Left kidney (tissue), 8 donors: ENCODE measurements at places on chromosomes 13 and 19.

- DNase-seq, result no peak
Measured at GRCh38 chr13:27226991-27227390, 24.4 kb upstream of the RPL21 start.

GRCh38 chr13:113933901-113934300 is 40.0 kb downstream of the C13orf46 start:
- no peak for DNase-seq

DNA sequence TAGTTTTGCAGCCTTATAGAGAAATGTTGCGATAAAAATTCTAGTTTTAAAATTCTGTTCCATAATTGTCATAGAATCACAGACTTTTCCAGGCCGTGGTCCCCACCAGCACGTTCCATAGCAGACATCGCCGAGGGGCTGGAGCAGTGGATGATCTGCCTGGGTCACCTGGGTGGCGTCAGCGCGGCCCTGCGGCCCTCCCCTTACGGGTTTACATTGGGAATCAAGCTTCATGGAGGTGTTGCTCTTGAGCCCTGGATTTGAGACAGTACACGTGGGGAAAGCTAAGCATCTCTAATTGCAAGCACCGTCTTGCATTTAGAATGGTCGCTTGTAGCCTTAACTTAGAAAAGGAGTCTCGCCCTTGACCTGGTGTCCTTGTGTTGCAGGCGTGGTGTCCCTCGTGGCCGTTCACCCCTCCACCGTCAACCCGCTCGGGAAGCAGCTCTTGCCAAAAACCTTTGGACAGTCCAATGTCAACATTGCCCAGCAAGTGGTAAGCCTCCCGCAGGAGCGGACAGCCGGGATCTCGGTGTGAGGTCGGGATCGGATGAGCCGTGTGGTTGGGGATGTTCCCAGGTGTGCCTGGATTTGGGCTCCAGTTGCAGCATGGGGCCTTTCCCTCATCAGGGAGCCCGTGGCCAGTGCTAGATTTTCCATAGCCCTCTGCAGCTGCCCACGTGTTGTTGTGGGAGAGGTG is 35.1 kb downstream of the ATP4B start:
- no peak for DNase-seq

- peak; percentile 87 for DNase-seq
Measured at GRCh38 chr19:7340959-7341837, 7.5 kb upstream of the ARHGEF18 start.

- no peak for DNase-seq
Measured at GRCh38 chr13:98505217-98505616, 71.7 kb downstream of the STK24 start.

DNA sequence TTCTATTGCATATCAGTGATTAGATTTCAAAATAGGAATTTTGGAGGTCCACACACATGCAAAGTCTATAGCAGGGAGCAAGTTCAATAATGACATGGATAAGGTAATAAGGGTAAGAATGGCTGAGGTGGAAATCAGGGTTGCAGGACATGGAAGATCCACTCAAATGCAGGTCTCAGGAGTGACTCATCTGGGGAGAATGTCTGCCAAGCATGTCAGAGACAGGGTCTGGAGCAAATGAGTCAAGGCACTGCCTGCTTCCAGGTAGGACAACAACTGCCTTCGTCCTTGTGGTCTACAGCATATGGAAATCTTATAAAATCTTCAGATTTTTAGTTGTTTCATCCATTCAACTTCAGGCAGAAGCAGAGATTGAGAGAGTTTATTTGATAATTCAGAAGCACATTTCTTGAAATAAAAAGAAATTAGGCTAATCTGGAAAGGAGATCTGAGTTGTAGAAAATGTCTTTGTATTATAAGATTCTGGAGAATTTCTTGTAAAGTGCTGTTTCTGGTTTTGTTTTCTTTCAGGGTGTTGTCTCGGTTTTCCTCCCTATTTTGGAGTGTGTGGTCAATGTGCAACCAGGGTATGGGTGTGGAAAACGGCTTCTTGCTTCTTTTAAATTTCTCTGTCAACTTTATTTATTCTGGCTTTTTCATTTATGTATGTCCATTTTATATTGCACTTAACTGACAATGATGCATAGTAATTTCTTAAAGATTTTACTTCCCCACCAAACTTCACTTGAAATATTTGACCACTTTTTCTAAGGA is 748.8 kb downstream of the LIG4 start:
- DNase-seq, result no peak

- DNase-seq, result no peak
Measured at GRCh38 chr19:19750842-19751790, 18.2 kb upstream of the ZNF14 start.

DNA sequence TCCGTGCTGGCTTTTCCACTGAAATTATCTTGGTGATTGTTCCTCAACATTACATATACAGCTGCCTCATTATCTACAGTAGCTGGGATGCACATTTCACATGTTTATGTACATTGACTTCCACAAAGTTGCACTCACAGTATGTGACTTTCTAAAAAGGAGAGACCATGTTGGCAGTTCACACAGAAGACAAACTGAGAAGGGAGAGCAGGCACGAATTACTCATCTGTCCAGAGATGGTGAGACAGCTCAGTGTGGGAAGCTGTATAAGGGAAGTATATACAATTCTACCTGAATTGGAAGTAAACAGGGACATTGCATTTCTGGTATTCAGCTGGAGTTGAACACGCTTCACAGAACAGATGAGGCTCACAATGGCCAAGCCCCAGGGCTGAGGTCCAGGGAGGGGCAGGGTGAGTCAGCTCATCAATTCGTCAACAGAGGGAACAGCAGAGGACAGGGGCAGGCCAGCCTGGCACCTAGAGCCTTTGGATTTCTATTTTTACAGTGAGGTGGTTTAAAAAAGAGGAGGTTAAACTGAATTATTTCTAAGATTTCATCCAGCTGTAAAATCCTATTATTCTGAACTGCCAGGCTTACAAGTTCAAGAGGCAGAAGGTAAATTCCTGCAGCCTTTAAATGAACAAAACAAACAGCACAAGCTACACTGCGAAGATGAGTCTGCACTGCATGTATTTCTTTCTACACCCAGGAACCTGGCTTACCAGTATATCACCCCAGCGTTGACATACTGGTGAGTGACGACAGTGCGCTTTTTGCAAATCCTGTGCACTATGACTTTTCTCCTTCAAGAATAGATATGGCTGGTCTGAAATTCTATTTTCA is 9.8 kb downstream of the PARP4 start:
- DNase-seq, result no peak

- no peak for DNase-seq
Measured at GRCh38 chr19:56383826-56384605, 9.3 kb downstream of the ZNF582 start.

DNA sequence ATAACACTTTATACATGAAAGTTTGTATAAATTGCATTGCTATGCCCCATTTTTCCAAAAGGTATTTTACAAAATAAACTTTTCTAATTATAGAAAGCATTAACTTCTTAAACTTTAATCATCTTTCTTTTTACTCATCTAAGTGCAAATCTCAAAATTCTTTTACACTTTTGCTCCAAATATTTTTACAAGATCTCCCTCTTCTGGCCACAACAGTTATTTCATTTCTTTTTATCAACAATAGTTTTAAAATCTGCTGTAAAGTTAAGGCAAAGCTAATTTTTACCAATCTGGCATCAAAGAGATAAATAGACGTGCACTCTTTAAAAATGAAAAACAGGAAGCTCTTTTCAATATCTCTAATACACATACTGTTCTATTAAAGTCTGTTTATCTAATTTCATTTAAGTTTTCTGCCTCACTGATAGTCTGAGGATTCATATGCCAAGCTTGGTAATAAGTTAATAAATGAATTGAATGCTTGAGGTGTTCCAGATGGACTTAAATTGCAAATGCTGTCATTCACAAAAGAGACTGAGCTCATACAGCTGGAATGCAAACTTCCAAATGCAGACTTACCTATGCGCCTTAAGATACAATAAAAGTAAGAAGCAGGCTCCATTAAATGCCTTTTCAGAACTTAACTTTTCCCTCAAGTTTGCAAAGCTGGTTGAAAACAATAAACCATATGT is 583.0 kb upstream of the ATXN8OS start:
- DNase-seq, result no peak
